T-helper 2 cell treated with Interferon-gamma antibody and Interleukin-4, amounts not matched to agents 100 ng/mL and 5 ng/mL, for 36 hours (primary cell): ENCODE measurements at places on chromosomes 2 and 18. TPM values are rescaled to one million over a fixed set of nuclear protein-coding genes. Genes with fewer than 3 reads are reported as not detected.

Gene RAB11FIP5
- total RNA-seq, result 8.9 and 9.9 TPM in 2 replicates

Gene ANKRD36
- total RNA-seq, result 64.9 and 66.5 TPM in 2 replicates

Gene SCN9A
- 1.9 and 2.7 TPM in 2 replicates for total RNA-seq

Gene PCARE
- total RNA-seq, result not detected in 2 replicates

Gene PLA2R1
- not detected in 2 replicates for total RNA-seq

Gene FBXO36
- 0.41 and 0.52 TPM in 2 replicates for total RNA-seq

Gene G6PC2
- total RNA-seq, result not detected in 2 replicates

Gene TSPYL6
- not detected in 2 replicates for total RNA-seq
